ENCODE measurements at places on chromosomes 6 and 20.

GRCh38 chr20:33516882-33517281 is 27.0 kb downstream of the CBFA2T2 start:
- DNase-seq, result no peak

- DNase-seq, result no peak
Observed at GRCh38 chr6:146803601-146804000, 204.8 kb downstream of the ADGB start.

DNA sequence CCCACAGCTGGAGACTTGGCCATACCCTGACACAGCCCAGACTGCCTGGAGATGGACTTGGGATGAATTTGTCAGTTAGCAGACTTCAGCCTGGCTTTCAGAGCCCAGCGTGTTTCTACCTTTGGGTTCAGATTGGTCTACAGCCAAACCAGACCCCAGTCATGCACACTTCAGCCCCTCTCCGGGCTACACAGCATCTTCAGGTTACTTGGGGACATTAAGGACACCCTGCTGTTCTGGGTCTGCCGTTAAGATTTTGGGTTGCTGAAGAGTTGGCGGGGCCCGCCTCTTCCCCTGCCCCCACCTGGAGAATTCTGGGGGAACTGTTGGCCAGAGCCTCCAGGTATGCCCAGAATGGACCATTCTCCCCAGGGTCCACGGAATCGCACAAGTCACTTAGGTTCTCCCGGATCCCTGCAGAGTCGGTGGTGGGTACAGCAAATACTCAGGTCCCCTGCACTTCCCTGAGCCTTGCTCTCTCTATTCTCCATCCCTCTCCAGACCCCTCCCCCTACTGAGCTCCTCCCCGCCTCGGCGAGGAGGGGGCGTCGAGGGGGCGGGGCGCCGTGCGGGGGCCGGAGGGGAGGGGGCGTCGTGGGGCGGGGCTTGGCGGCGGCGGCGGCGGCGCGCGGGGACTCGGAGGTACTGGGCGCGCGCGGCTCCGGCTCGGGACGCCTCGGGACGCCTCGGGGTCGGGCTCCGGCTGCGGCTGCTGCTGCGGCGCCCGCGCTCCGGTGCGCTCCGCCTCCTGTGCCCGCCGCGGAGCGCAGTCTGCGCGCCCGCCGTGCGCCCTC is at the start of gene PTK7:
TSS of gene PTK7 (plus strand) at position 645 of the 794 bp plus-strand sequence. CDS start 175 bp downstream, outside the sequence.
- peak; percentile 73 for DNase-seq

- DNase-seq, result no peak
Observed at GRCh38 chr6:6602262-6602661, 13.7 kb downstream of the LY86 start.

GRCh38 chr20:37194621-37195417 is 15.5 kb upstream of the MROH8 start:
- DNase-seq, result peak; percentile 46

GRCh38 chr20:49892260-49892659 is 23.1 kb downstream of the SPATA2 start:
- no peak for DNase-seq

DNA sequence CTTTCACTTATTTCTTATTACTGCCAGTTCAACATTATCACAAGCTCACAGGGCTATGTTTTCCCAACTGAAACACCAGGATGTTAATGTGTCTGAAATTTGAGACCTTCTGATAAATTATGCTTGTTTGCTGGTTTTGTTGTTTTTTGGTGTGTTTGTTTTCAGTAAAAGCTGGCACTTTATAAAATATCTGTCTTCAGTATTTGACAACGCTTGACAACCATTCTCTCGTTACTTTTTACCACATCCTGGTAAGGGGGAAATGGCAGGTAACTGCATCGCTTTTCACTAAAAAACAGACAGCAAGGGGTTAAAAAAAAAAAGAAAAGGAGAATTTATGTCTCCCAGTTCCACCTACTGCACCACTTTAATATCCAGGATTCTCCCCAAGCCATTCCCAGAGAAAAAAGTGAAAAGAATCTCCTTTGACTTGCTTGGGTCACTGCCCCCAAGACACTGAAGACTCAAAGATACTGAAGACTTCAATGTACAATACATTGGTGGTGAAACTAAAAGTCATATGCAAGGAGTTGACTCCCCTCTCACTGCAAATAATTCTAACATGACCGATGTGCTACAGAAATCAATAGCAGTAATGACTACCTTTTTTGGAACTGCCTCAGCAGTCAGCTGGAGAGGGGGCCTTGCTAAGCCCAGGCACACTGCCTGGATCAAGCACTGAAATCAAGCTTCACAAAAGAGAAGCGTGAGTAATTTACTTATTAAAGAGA is 88.9 kb downstream of the HIVEP2 start:
- no peak for DNase-seq

DNA sequence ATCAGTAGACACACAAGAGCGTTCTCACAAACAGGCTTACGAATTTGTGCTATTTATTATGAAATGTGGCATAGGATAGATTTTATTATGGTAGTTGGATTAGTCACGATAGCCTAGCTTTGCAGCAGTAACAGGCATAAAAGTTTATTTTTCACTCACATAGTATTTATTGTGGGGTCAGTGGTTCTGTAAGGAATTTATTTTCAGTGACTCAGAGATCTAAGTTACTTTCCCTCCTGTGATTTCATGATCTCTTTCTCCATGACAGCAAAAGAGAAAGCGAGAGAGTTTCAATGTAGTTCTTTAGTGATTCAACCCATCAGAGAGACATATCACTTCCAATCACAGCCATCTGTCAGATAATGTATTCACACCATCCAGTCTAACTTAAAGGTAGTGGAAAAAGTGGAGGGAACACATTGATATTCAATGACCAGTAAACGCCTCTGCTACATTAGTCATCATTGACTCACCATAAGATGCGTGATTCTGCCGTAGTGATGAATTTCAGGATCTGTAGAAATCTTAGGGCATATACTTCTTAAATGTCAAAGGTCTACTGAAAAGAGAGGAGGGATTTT is 605.5 kb downstream of the HDGFL1 start:
- DNase-seq, result no peak

GRCh38 chr6:47032974-47033765 is 9.0 kb downstream of the ADGRF1 start:
- DNase-seq, result no peak

DNA sequence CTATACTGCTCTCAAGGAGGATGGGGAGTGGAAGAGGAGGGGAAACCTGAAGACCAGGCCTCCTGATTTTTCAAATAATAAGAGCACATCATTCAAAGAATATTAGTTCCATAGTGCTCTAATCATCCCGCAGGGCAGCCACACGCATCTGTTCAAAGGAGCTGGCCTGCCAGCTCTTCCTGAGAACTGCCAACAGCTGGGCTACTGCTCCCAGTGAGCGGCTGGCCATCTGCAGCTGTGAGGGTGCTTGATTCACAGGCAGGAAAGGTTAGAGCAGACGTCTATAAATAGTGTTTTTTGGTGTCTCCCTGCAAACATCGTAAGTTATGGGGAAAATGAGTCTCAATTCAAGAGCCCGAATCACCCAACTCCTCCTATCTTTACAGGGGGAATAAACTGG is 17.3 kb downstream of the NSFL1C start:
- DNase-seq, result no peak

GRCh38 chr6:5712349-5713215 is 294.1 kb downstream of the NRN1 start:
- DNase-seq, result peak; percentile 30

DNA sequence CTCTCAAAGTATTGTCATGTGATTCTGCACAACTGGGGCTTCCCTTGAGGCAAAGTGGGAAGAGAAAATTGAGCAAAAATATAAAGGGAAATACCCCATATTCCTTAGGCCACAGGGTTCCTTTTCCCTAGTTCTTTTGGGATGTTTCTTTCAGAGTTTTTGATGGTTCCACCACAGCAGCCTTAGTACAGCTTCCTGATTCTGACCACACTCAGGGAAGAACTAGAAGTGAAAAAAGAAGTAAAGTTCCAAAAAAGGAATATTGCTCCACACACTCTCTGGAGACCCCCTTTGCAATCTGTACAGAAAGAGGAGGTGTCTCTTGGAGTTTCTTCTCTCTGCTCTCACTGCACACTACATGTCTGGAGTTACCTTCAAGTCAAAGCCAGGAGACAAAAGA is 27.9 kb upstream of the HLA-DQA2 start:
- no peak for DNase-seq

DNA sequence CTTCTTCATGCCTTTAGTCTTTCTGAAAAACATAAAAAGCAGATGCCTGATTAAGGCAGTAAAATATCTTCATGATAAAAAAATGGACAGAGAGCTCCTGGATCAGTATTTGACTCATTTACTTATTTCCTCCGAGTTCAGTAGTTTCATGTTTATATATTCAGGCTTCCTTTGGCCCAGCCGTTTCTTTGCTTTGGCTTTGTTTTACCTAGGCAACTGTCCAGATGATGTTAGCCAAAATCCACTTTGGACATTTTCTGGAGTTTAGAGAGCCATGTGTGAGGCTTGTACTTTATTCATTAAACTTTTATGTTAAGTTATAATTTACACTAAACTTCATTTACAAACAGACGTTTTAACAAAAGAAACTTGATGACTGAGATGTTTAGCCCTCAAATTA is 307.1 kb upstream of the RSPO3 start:
- DNase-seq, result no peak

- no peak for DNase-seq
Observed at GRCh38 chr6:160069050-160069454, 52.6 kb upstream of the SLC22A1 start.

DNA sequence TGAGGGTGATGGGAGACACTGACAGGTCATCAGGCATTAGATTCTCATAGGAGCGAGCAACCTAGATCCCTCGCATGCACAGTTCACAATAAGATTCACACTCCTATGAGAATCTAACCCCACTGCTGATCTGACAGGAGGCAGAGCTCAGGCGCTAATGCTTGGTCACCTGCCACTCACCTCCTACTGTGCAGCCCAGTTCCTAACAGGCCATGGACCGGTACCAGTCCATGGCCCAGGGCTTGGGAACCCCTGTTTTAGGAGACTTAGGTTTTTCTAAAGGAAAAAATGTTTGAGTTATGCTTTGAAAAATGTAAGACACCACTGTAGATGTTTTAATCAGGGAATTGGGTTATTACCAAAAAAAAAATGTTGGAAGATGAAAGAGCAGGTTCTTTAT is 6.7 kb downstream of the HLA-E start:
- DNase-seq, result no peak

DNA sequence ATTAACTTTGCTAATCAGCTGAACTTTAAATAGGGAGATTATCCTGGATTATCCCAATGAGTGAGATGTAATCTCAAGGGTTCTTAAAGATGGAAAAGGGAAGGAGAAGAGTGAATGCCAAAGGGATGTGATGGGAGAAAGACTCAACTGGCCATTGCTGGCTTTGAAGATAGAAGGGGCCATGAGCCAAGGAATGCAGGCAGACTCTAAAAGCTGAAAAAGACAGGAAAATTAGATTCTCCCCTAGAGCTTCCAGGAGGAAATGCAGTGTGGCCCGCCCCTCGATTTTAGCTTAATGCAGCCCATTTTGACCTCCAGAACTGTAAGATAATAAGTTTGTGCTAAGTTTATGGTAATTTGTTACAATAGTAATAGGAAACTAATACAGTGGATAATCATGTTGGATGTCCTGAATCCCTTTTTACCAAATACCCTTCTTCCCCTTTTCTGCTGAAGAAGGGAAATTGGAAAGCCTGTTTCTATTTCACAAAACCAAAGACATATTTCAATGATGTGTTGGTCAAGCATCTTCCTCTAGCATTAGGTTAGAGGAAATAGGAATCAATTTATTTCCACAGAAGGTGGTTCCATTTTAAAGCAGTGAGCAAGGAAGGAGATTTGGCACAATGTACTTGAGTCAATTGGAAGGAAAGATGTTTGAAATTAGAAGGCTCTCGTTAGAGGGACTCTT is 3.3 kb upstream of the HDDC2 start:
- no peak for DNase-seq

DNA sequence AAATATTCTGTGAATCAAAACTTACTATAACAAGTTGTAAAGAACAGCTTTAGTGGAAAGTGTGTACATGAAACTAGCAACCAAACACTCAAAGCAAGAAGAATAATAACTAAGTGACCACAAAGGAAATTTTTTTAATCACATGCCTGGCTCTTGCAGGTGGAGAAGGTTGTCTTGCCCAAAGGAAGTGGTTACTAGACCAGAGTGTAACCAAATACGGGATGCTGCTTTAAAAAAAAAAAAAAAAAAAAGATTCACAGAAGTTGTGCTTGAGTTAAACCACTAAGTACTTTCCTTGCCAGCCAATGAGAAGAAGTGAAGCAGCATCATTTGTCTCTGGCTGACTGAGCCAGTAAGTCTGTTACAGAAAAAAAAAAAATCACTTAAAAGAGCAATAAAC is 19.1 kb upstream of the HLA-DQB1 start:
- no peak for DNase-seq

- DNase-seq, result no peak
Observed at GRCh38 chr6:1738558-1739081, 128.9 kb downstream of the FOXC1 start.

- peak; percentile 26 for DNase-seq
Observed at GRCh38 chr6:40950986-40951698, 87.9 kb downstream of the UNC5CL start.

DNA sequence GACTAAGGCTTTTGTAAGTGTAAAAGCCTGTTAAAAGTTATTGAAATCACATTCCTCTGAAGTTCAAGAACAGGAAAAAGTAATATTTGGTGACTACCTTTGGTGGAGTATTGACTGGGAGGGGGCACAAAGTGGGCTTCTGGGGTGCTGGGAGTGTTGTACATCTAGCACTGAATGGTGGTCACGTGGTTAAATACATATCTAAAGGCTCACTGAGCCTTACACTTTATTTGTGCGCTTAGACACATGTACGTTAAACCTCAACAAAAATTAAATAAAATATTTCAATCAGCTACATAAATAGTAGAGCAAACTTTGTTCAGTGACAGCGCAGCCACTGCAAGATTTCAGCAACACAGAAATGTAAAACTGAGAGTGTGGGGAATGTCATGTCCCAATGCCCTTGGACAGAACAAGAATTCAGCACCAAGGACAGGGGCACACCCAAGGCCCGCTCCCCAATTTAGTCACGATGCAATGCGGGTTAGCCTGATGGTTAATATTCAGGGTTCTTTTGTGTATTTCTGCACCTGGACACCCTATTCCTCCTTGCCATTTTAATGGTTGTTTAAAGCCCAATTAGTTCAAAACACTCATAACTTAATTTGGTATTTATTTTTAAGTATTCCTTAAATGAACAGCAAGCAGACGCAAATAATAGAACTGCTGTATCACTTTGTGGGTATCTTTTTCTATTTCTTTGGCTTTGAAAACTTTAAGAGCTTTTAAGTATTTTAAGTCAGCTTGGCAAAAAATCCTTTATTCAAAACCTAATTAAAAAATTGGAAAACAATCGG is 37.4 kb downstream of the ANGPT4 start:
- DNase-seq, result peak; percentile 21

DNA sequence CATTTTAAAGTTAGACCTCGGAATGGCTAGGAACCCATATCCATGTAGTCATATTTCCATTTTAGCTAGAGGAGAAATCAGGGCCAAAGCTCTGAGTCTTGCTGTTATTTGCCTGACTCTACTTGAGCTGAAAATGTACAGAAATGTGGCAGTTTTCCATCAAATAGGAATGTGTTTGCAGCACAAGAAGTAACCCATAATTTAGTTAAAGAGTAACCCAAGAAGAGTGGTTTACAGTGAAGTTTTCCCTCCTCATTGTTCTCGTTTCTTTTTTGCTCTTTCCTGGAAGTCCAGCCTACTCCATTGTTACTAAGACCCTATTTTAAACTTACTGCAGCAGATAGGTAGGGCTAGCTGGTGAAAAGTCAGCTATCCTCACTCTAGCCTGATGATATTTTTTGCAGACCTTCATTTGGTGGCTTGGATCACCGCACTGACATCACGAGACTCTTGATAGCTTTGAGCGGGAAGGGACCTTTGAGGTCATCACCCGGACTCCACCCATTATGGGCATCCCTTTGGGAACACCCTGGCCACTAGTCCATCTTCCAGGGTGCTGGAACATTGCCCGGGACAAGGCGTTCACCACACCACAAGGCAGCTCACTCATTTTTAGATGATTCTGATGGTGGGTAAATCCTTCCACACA is 28.0 kb upstream of the ADGRF5 start:
- no peak for DNase-seq
